ENCODE measurements at places on chromosomes 16 and 17.

DNA sequence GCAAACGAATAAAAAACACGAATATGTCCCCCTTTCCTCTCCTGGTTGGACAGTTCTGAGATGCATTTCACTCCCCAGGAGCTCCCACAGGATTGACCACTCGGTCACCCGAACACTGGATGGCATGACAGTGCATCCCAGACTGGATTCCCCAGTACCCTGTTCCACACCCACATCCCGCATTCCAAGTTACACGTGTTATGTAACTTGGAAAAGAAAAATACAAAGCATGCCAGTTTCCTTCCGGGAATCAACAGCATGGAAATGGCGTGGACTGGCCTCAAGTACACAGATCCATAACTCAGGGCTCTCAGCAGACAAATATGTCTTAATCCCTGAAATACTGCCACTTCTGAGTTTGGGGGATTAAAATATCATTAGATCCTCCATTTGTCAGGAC is 12.6 kb upstream of the KLHL36 start:
- DNase-seq: no peak

DNA sequence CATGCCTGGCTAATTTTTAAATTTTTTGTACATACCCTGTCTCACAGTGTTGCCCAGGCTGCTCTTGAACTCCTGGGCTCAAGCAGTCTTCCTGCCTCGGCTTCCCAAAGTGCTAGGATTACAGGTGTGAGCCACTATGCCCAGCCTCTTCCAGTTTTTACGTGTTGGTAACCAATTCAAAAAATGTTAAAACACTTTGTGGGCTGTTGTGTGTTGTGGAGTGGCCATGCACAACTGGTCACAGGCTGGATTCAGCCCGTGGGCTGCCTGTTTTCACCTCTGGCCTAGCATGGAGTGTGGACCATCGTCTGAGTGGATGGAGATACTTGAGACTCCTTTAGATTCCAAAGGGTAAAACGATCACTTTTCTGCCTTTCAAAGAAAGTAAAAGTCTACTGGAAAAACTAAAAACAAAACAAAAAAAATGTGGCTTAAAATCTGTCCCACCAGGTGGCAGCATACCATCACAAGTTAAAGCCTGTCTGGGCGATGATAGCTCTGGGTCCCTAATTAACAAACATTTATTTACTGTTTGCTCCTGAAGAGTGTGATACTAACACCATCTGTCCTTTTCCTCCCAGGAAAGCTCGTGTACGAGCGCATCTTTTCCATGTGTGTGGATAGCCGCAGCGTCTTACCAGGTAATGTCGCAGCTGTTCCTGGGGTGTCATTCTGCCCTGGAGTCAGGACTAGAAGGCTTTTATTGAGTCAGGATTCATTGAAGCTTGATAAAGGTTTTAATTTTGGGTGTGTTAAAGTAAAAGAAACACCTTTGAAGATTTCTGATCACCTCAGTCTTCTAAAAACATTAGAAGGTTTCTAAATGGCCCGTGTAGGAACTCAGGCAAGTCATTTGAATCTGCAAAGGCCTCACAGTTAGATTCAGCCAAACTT is 45.8 kb downstream of the VPS35L start:
- DNase-seq: no peak

GRCh38 chr16:28280881-28281836 is 11.2 kb upstream of the SBK1 start:
- no peak for DNase-seq

DNA sequence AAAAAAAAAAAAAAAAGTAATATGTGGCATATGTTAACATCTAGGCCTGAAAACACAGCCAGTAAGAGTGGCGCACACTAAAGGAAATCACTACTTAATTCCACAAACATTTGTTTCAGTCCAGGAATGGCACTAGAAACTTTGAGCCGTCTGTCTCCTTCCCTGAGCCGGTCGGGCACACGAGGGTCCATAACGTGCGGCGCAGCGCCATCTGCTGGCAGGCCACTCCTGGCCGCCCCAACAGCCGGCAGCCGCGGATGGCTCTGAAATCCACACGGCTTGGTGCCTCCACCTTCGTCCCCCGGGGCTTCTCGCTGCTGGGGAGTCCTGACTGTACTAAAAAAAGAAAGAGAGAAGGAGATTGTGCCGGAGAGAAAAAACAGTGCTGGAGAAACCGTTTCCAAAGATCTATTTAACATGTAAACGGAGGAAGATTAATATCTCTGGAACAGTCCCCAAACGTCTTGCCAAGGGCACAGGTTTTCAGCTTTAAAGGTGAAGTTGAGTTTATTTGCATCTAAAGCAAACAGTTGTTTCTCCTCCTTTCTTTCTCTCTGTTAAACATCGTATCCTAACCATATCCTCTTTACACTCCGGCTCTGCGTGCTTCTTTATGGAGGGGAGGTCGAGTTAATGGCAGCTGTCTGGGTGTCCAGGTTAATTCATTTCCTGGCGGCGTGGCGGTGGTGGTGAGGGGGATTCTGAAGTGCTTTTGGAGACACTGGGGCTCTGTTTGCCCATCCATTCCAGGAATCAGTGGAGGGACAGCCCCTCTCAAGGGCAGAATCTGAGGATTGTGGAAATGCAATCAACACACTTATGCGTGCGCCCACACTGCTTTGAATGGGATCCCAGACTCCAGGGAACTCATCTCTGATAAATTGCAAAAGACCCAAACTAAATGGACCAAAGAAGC is 611.3 kb upstream of the SALL1 start:
- no peak for DNase-seq

DNA sequence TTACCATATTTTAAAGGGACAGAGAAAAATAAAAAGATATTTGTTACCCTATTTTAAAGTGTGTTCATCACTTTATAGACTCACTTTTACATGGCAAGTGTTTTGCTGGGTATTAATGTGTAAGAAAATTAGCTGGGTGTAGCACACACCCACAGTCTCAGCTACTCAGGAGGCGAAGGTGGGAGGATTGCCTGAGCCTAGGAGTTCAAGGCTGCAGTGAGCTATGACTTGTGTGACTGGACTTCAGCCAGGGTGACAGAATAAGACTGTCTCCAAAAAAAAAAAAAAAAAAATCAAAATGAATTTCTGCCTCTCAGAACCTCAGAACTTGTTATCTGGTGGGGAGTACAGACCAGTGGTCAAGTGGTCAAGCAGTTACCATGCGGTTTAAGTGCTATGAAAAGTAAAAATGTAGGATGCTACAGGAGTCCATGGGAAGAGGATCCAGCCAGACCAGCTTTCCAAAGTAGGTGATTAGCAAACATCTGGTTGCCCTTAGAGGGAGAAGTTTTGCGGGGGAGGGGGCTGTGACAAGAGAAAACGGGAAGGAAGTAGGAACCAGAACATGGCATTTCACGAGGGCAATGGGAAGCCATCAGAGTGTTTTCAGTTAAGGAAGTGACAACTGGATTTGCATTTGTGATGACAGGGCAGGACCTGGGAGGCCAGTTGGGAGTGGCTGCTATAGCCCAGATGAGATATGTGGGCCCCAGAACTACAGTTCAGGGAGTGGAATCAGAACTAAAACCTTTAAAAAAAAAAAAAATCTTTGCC is 13.9 kb downstream of the CNEP1R1 start:
- no peak for DNase-seq

GRCh38 chr16:70602831-70603230 is 43.5 kb upstream of the IL34 start:
- DNase-seq: no peak

- DNase-seq: no peak
Measured at GRCh38 chr17:281365-281999, 71.1 kb downstream of the RPH3AL start.

DNA sequence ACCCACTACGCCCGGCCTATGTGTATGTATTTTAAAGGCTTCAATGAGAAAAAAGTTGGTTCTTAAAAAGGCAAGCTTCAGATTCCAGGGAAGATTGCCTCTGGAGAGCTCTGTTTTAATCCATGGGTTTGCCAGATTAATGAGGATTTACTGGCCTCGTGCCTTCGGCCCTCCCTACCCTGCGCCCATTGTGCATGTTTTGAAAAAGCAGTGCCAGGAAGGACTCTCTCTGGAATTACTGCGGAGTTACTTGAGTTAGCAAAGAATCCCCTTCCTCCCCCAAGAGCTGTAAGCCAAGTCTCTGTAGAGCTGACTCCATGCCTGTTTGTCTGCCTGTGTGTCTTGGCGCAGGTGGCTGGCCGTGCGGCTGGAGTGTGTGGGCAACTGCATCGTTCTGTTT is 98.9 kb downstream of the ABCC6 start:
- DNase-seq: no peak

- DNase-seq: no peak
Measured at GRCh38 chr16:88978608-88979346, 1.8 kb upstream of the CBFA2T3 start.

GRCh38 chr17:44522883-44523671 is 19.9 kb upstream of the GPATCH8 start:
- DNase-seq: peak; percentile 37

GRCh38 chr17:16215002-16215272 is 397 bp downstream of the NCOR1 start:
- no peak for DNase-seq

DNA sequence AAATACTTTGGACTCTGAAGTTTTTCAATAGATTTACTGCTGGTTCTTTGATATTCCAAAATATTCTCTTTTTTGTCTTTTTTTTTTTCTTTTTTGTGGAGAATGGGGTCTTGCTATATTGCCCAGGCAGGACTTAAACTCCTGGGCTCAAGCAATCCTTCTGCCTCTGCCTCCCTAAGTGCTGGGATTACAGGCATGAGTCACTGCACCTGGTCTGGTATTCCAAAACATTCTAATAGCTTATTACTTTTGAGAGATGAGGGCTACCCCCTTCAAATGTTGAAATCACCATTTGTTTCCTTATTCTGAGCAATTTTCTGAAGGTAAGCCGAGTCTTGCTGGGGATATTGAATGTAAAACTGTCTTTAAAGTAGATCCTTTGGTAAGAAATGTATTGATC is 55.0 kb upstream of the TEX2 start:
- DNase-seq: no peak

- DNase-seq: no peak
Measured at GRCh38 chr16:35585411-35585810, 2126.0 kb downstream of the TP53TG3F start.

GRCh38 chr17:69457603-69458002 is 43.1 kb downstream of the MAP2K6 start:
- no peak for DNase-seq

- no peak for DNase-seq
Measured at GRCh38 chr17:76075364-76076145, 974 bp downstream of the GALR2 start.

GRCh38 chr17:3960764-3961163 is 3.5 kb downstream of the ATP2A3 start:
- no peak for DNase-seq

DNA sequence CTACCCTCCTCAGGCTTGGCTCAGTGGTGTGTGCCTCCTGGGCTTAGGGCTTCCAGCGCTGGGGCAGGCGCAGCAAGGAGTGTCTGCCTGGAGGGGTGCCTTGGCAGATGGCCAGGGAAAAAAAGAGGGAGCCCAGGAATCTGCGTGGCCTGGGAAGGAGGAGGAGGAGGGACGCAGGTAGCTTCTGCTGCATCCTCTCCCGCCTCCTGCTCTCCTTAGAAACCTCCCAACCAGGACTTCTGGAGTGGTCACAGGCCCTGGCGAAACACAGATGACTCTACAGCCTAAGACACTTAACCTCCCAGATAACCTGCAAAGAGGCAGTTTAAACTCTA is 7.3 kb upstream of the BCAR1 start:
- DNase-seq: no peak

DNA sequence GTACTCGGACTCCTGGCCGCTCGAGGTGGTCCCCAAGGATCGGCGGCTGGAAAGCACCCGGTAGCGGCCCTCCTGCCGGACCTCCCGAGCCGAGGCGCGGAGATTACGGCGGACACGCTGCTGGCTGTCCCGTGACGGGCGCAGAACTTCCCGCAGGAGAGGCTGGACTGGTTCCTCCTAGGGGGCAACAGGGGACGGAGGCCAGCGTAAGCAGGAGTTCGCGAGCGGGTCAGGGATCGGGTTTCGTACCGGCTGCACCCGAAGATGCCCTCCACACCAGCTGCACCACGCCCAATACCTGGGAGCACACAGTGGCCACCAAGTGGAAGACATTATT is 341 bp downstream of the SLC7A6OS start:
- DNase-seq: no peak

DNA sequence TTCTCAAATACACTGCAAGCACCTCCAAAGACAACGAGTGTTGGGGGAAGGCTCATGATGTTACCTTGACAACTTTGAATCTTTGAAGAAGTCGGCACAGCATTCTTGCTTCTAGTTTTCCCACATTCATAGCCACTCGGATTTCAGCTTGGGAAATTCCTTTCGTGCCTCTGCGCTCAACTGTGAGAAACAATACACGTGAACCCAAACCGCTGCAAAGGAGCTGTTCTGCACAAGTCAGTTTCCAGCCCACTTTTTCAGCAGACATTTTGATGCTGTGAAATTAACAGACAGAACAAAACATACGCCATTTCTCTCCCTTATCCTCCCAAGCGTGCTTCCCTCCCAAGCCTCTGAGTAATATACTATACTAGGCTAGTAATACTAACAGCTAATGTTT is 41.2 kb downstream of the GTF3C1 start:
- DNase-seq: no peak

GRCh38 chr17:75238684-75239191 is 22.7 kb downstream of the GGA3 start:
- peak; percentile 60 for DNase-seq

- no peak for DNase-seq
Measured at GRCh38 chr17:37772982-37773381, 28.1 kb upstream of the HNF1B start.

- no peak for DNase-seq
Measured at GRCh38 chr17:66276328-66276937, 26.0 kb upstream of the PRKCA start.

DNA sequence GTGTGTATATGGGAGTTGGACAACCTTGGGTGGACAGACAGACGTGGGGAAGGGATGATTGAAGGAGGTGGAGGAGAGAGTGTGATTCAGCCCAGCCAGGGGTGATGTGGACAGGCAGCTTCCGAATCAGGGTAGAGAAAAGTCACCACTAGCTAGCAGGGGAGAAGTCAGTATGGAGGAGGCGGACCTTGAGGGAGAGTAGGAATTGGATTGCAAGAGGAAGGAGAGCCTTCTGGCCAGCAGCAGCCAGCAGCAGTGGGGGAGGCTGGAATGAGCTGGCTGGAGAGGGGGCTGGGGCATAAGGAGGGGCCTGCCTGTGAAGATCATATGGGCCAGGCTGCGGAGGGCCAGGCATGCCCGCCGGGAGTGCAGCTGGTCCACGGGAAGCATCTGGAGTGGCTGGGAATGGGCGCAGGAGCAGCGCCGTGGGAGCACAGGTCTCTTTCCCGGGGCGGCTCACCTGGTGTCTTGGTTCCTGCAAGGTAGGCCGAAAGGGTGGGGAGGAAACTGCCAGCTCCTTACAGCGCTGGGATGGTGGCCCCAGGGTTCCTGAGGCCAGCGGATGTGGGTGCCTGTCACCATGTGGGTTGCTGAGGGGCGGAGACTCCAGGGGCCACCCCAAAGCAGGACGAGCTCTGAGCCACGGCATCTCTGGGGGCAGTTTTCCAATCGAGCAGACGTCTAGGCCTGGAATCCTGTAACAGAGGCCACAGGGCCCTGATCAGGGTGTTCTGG is 235.3 kb downstream of the SEC14L1 start:
- DNase-seq: peak; percentile 55

- no peak for DNase-seq
Measured at GRCh38 chr16:74064120-74064735, 232.4 kb upstream of the PSMD7 start.

GRCh38 chr17:46720408-46720807 is 98.1 kb downstream of the WNT3 start:
- no peak for DNase-seq
